ENCODE measurements at places on chromosomes 6 and 20. TPM values are rescaled to one million over a fixed set of nuclear protein-coding genes. Genes with fewer than 3 reads are reported as not detected.
A peak's percentile ranks its signal among the peaks of the same experiment; 100 is the strongest.

The AIF1 gene
- total RNA-seq = not detected

The MOG gene
- not detected for total RNA-seq

DNA sequence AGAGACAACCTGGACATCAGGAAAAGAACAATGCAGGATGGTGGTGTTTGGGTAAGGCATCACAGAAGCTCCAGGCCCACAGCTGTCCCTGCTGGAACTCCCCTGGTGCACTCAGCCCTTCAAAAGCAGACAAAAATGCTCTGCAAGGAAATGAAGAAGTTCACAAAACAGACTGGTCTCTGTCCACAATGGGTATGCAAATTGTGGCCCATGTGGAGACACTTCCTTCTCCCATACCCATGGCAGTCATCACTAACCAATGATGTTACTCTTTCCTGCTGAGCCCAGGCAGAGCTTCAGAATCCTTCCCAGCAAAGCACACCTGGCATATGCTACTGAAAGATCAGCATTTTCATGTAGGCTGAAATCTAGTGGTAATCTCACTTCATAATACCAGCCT lies 42.6 kb upstream of the PXDC1 start:
- no peak for DNase-seq

GRCh38 chr6:37850260-37850659 lies 30.7 kb downstream of the ZFAND3 start:
- no peak for DNase-seq

The HSPA12B gene
- total RNA-seq = 0.05 TPM

GRCh38 chr6:138109042-138109997 lies 2.1 kb upstream of the PERP start:
- peak; percentile 61 for DNase-seq

- DNase-seq = no peak
Measured at GRCh38 chr6:124887872-124888580, 74.2 kb upstream of the RNF217 start.

DNA sequence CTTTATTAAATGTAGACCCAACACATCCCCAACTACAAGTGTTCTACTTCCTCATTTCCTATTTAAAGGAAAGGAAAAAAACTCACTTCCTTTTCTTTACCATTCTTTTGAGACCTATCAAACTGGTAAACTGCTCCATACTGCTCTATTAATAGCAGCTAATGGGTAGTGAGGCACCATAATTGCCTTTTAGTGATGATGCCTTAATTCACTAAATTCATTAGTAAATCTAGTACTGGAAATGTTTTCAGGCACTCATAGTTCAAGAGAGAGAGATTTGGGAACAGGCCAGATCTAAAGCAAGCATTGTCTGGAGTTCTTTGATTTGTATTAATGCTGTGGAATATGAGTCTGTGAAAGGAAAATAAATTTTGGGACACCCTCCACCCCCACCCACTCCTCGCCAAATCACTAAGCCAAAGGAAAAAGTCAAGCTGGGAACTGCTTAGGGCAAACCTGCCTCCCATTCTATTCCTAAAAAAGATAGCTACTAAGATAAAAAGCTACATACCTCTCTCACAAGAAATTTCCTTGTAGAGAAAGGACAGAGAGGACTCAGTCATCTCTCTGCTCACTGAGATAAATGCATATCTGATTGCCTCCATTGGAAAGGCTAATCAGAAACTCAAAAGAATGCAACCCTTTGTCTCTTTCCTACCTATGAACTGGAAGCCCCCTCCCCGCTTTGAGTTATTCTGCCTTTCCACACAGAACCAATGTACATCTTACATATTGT lies 13.6 kb upstream of the IBTK start:
- DNase-seq = no peak

- no peak for DNase-seq
Measured at GRCh38 chr6:101113468-101114260, 232.5 kb upstream of the ASCC3 start.

- DNase-seq = peak; percentile 41
Measured at GRCh38 chr6:74603322-74604076, 602.4 kb downstream of the COL12A1 start.

All from M059J (cell line).